ENCODE measurements at places on chromosomes 16 and 17. TPM values are rescaled to one million over a fixed set of nuclear protein-coding genes. Genes with fewer than 3 reads are reported as not detected.

Gene MGRN1
- polyA plus RNA-seq = 6.5 TPM

Gene GPR179
- not detected for polyA plus RNA-seq

Gene CNTD1
- polyA plus RNA-seq = not detected

Gene NUPR1
- not detected for polyA plus RNA-seq

Gene TMIGD1
- not detected for polyA plus RNA-seq

Gene SLC12A3
- not detected for polyA plus RNA-seq

Gene NPIPB2
- not detected for polyA plus RNA-seq

Gene KRTAP17-1
- not detected for polyA plus RNA-seq

Gene SLC52A1
- not detected for polyA plus RNA-seq

Gene TMEM100
- not detected for polyA plus RNA-seq

DNA sequence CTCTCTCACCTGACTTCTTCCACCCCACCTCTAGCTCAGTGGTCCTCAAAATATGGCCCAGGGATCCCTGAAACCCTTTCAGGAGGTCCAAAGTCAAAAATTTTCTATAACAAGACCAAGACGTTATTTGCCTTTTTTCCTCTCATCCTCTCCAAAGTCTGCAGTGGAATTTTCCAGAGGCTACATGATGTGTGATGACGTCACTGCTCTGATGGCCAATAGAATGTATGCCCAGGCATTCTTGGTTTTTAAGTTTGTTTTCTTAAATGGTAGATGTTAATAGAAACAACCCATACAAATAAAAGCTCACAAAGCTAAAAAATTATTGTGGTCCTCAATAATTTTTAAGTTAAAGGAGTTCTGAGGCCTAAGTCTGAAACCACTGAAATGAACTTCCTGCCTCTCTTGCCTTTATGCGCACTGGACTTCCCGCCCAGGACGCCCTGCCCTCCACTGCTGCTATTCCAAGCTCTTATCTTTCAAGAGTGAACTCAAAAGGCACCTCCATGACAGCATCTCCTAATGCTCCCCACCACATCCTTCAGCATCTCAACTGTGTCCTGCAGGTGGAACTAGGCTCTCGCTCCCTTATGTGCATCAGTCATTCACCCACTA is 13.5 kb downstream of the UBE2O start:
- no peak for DNase-seq

DNA sequence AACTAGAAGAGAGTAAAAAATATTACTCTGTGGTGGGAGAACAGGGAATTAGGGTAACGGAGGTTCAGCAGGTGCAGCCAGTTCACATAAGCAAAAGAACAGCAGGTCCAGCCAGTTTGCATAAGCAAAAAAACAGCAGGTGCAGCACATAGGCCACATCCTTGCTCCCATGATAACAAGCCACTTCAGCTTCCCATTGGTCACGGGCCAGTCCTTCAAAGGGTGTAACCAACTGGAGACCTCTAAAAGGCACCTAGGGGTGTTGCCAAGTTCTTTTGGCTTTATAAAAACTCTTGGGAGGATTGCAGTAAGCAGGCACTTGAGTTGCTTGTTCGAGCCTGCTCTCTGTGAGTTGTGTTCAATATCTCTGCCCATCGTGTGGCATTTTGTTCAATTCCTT is 488.1 kb downstream of the XYLT1 start:
- no peak for DNase-seq

DNA sequence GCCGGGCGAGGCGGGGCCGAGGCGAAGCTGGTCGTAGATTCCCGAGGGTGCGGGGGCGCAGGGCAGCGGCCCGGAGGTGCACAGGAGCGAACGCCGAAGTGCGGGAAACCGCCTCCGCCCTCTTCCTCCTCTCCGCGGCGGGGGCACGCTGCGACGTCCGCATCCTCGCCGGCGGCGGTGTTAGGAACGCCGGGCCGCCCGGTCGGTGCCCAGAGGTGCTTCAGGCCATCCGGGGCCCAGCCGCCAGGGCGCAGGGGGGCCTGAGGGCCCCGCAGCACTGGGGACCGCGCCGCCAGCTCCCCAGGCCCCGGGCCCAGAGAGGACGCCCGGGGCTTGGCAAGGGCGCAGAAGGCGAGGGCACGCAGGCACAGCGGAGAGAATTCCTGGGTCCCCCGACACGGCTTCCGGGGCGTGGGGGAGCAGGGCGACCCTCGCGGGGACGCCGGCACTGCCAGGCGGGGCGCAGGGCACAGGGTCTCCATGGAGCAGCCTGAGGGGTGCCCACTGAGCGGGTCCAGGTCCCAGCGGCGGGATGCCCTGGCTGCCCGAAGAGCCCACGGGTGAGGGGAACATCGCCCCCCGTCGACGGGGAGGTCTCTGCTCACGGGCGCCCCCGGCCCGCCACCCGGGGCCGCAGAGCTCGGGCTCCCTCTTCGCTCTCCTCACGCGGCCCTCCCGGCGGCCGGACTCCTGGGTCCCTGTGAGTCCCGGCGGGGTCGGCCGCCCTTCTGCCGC is 576 bp downstream of the EPOP start:
- peak; percentile 25 for DNase-seq

DNA sequence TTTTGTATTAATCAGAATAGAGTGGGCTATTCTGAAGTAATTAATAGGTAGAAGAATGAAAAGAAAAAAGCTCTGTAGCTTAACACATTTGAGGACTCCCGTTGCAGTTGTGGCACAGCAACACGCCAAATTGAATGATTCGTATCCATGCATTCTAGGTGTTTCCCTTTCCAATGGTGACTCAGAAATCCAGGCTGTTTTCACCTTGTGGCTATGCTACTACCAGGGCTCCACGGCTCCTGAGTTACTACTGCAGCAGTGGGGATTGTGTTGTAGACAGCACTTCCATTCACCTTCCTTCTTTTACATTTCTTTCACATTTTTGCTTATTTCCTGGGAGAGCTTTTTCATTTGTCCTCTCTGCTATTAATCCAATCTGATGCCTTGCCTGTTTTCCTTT is 1616.4 kb downstream of the CDH8 start:
- DNase-seq = no peak

GRCh38 chr17:68906638-68907037 is 48.6 kb downstream of the ABCA8 start:
- DNase-seq = no peak

GRCh38 chr17:81254955-81255717 is 16.0 kb downstream of the NDUFAF8 start:
- DNase-seq = no peak

- no peak for DNase-seq
Measured at GRCh38 chr17:64387545-64388171, 3.0 kb downstream of the PECAM1 start.

GRCh38 chr17:58330997-58331814 is 2.6 kb upstream of the TSPOAP1 start:
- DNase-seq = peak; percentile 62

GRCh38 chr16:2484898-2485508 is 10.1 kb downstream of the TBC1D24 start:
- DNase-seq = no peak

GRCh38 chr17:16141685-16142084 is 73.6 kb downstream of the NCOR1 start:
- DNase-seq = no peak

DNA sequence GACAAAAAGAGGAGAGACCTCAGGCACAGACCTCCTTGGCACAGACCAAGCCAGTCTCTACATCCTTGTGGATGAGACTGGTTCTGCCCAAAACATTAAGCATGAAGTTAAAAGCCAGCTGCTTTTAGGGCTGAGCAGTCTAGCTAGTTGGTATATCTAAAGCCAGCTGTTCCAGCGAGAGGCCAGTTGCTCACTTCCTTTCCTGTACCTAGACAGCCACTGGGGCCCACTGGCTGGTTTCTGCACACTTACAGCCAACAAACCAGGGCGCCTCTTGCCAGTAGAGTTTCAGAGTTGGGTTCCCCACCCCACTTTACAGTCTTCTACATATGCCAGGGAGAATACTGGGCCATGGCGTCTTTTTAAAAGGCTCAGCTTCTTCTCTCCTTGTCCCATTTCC is 242.4 kb downstream of the ZFHX3 start:
- no peak for DNase-seq

DNA sequence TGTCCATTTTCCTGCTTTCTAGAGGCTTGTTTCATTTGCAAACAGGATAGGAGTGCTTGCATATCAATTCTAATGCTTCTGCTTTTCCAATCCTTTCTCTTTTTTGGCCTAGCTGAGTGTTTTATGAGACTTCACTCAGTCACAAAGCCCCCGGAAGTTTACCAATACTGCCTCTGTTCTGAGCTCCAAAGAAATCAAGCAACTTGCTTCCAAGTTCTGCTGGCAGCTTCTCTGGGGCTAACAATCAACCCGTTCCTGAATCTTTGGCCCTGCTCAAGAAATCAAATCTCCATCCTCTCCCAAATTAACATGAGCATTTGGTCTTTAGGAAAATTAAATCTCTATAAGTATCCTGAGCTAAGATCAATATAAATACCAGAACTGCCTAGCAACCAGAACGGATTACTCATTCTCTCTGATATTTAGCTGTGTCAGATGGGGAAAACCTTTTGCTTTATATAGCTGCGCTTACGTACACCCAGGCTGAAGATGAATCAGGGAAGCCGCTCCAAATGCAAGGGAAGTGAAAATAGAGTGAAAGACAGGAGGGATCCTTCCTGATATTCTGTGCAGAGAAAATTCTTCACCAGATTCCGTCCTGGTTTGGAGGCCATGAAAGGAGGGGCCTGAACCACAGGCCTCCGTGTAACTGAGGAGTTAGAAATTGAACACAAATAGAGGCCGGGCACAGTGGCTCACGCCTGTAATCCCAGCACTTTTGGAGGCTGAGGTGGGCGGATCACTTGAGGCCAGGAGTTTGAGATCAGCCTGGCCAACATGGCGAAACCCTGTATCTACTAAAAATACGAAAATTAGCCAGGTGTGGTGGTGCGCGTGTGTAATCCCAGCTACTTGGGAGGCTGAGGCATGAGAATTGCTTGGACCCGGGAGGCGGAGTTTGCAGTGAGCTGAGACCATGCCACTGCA is 23.3 kb upstream of the GRB2 start:
- no peak for DNase-seq

GRCh38 chr17:74713171-74713755 is 540 bp upstream of the CD300LF start:
- DNase-seq = no peak

Data from naive B cell (primary cell).